ENCODE measurements at places on chromosomes 6 and 20.

- no peak for DNase-seq
These were observed 15.2 kb upstream of the LIN28B start for GRCh38 chr6:104941729-104942091.

- no peak for DNase-seq
These were observed 3.1 kb downstream of the BICRAL start for GRCh38 chr6:42784717-42785498.

GRCh38 chr6:125829433-125829832 lies 38.7 kb downstream of the NCOA7 start:
- DNase-seq, result no peak

DNA sequence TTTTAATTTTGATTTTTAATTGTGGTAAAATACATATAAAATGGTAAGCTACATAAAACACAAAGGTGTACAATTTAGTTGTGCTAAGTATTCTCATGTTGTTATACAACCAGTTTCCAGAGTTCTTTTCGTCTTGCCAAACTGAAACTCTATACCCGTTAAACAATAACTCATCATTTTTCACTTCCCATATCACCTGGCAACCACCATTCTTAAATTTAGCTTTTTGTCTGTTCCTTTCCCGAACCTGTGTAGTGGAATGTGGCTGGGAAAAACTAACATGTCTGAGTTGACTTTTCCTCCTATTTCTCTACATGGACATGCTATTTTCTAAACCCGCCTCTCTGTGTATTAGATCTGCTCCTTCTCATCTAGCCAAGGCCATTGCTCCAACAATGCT lies 27.6 kb downstream of the RPRD1B start:
- no peak for DNase-seq

- DNase-seq, result no peak
These were observed 320.1 kb upstream of the FKBP1C start for GRCh38 chr6:62891065-62891647.

DNA sequence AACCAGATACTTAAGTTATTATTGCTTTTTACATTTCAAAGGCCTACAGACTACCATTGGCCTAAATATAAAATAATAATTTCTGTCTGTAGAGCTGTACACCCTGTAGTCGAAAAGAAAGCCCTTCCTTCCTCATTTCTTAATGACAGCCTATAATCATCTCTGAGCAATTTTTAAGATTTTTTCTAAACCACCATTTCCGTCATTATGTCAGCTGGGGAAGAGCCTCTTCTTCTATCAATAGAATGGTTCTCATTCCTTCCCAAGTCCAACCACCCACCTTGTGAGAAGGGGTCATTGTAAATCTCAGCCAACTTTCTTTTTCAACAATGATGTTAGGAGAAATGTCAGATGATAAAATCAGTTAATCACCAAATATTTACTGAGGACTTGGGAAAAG lies 91.8 kb downstream of the PLEKHG1 start:
- no peak for DNase-seq

DNA sequence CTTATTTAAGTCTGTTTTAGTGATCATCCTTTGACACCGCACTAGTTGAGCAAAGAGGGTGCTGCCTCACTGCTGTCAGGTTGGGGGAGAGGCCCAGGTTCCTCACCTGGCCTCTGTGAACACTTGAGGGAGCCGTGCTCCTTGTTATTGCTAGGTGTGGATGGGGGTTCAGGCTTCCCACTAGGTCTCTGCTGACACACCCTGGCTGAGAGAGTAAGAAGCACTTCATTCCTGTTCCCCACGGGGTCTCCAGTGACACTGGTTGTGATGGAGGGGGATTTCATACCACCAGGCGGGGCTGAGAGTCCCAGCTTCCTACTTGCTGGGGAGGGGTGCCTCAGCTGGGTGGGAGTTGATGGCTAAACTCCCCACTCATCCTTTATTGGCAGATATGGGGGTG lies 11.1 kb upstream of the NOTCH4 start:
- DNase-seq, result no peak

- DNase-seq, result no peak
These were observed 681 bp downstream of the SYCP2 start for GRCh38 chr20:59932616-59933295.

DNA sequence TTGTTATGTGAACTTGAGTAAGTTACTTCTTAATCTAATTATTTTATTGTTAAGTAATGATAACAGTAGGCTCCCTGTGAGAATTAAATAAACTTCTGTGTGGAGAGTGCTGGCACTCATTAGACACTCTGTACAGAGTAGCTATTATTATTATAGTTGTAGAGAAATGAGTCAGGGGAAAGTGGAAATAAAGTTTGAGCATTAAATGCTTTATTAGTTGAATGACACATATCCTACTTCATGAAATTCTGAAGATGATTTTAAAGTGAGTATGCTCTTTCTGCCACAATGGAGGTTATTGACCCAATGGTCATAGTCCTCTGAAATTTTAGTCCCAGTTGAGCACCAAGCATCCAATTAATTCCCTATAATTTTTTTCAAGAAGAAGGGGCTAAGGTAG lies 5.9 kb downstream of the ECI2 start:
- DNase-seq, result no peak

- DNase-seq, result no peak
These were observed 237.8 kb downstream of the LY86 start for GRCh38 chr6:6826095-6826901.

Data from amniotic stem cell (primary cell).